ENCODE measurements at places on chromosomes 7 and 10.

DNA sequence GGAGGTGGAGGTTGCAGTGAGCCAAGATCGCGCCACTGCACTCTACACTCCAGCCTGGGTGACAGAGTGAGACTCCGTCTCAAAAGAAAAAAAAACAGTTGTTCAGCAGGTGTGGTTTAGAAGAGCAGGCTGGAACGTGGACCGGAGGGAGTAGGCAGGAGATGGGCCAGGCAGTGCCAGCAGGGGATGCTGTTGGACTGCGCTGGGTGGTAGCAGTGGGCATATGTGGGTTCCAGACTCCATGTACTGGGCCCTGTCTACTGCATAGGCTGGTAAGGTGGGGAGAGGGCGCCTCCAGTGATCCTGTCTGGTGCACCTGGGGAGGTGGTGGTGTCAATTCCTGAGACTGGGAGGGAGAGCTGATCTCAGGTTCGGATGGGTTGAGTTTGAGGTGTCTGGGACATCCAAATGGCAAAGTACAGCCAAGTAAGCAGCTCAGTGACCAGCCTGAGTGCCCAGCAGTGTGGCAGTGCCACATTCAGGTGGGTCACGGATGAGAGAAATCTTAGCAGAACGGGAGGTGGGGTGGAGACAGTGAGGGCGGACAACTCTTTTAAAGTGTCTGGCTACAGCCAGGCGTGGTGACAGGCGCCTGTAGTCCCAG is 25.9 kb downstream of the SFXN4 start:
- peak; percentile 54 for DNase-seq

DNA sequence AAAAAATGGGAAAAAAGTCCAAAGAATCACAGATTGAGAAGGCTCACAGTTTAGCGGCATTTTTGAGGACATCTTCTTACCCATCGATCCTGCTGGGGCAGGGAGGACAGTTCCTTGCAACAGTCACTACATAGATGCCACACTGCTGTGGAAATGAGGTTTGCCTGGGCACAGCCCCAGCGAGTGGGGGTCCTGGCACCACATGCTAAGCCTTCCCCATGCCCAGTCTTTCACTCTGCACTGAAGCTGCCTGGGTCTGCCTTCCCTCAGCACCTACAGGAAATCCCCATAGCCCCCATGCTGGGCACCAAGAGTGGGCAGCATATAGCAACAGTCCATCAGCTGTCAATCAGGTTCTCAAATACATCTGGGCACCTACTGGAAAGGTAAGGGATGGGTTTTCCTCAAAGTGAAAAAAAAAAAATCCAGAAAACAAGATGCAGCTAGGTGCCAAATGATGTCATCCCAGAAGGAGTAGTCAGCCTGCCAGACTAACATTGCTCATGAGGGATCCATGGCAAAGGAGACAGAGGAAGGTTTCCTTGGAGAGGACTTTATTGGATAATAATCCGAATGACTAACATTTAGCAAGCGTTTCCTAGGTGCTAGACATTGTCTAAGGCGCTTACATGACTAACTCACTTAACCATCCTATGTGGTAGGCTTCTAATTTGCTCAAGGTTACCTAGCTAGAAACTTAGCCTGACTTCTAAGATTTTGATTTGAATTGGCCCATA is 125.7 kb upstream of the CXCL12 start:
- DNase-seq, result no peak

DNA sequence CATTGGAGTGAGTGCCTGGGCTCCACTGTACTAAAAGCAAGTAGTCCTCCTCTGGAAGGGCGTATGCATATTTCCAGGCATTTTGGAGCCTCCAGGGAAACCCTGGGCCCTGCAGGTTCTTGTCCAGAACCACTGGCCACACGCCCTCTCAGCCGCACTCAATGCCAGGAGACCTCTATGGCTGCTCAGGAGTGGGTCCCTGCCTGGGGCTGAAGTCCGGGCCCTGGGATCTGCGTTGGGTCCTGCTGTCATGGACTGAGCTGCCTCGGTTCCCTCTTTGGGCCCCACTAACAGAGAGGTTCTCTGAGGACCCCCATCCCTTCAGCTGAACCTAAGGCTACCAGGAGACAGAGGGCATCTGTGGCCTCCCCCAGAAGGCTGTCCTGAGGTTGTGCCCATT is 58.3 kb downstream of the GRK5 start:
- no peak for DNase-seq

DNA sequence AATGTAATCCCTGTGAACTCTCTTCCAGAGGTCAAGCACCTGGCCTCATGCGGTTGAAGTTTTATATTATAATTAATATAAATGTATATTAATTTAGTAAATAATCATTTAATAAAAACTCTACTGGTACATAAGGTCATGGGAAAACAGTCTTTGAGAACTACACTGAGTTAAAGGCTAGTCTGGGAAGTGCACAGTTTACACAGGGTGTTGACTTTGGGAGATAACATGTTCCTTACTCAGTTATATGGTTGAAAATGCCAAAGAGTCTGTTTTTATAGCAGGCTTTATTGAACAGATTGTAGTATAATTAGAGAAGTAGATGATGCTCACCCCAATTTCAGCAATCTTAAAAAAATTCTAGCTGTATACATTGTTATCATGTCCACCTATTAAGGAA is 735.9 kb downstream of the GATA3 start:
- DNase-seq, result no peak

GRCh38 chr7:50450590-50451032 is 461 bp upstream of the FIGNL1 start:
- DNase-seq, result no peak

- peak; percentile 76 for DNase-seq
Measured at GRCh38 chr7:16891338-16891737, 9.6 kb upstream of the AGR3 start.

DNA sequence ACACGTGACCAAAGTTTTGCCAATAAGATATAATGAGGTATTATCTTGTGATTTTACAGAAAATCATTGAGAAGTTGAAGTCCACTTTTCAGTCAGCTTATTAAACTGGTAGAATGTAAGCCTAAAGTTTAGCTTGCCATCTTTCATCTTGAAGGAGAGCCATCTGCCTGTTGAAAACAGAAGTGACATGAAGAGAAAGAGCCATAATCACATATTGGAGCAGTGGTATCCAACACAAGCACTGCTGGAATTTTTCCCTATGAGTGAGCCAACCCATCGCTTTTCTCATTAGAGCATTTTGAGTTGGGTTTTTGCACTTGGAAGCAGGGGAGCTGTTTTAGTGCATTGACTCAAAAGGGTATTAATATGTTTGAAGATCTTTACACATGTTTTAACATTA is 117.6 kb upstream of the FERD3L start:
- no peak for DNase-seq

DNA sequence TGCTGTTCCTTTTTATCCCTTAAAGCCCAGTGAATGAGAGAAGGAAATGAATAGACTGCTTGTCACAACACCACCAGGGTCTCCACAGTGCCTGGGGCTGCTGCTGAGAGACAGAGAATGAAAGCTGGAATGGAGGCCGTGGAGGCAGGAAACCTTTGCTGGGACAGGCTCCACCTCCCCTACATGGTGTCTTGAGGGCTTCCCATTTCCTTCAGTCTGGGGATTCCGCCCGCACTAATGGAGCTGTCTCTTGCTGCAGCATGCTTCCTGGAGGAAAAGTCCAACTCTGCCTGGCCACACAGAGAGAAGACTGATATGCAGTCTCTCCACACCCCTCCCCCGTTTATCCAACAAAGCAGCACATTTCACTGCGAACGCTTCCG is 54.5 kb downstream of the LRRC4 start:
- no peak for DNase-seq

DNA sequence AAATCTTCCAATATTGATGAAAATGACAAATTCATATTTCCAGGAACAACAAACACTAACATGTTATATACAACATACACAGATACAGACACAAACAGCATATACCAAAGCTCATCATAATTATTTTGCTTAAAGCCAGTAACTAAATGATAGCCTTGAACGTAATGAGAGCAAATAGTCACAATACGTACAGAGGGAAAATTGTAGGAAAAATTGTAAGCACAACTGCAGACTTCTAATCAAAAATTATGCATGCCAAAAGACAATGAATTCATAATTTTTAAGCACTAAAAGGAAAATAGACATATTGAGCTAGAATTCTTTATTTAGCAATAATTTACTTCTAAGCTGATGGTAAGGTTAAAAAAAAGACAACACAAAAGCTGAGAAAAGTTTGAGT is 1466.9 kb upstream of the CELF2 start:
- no peak for DNase-seq

GRCh38 chr7:43458330-43459018 is 124.4 kb upstream of the STK17A start:
- peak; percentile 51 for DNase-seq

GRCh38 chr7:80088705-80089104 is 45.9 kb upstream of the GNAI1 start:
- no peak for DNase-seq

DNA sequence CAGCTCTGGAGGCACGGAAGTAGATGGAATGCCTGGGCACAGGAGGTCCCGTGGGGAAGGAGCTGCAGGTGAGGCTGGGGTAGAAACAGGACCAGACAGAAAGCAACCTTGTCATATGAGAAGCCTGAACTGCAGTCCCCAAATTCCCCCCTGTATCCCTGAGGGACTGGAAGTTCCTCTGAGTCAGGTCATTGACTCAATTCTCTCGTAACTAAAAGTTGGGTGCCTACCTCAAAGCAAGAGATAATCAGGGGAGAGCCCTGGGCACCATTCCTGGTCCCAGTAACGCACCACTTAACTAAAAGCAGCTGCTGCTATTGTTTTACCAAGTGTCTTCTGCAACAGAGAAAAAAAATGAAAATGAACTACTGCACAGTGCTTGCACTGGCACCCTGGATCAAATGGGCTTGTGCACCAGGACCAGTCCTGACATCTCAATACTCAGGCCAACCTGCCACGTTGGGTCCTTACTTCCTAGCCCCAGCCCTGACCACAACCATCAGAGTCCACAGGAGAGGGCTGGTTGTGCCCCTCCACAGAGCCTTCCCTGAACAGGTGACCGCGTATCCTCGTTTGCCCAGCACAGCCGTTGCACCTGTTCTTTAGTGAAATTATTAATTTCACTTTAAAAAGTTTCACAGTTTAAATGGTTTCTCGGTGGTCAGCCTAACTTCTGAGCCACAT is 79.3 kb downstream of the GRID1 start:
- no peak for DNase-seq

All from mesendoderm (in vitro differentiated cells).